ENCODE measurements at places on chromosomes 3 and 15.

DNA sequence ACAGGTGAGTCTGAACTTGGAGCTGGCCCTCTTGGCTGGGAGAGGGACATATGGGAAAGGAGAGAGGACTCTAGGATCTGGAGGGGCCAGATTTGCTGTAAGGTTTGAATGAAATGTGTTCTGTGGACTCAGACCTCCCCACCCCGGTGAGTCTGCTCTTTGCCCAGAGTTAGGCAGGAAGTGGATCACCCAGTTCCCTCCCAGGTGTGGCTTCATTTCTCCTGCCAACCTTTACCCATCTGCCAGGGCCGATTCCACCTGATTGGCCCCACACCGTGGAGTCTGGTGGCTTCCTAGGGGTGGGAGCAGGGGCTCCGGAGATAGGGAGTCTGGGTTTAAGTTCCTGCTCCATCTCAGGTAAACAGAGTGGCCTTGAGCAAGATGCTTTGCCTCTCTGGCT, 25.5 kb downstream of the CD276 start:
- DNase-seq = no peak

DNA sequence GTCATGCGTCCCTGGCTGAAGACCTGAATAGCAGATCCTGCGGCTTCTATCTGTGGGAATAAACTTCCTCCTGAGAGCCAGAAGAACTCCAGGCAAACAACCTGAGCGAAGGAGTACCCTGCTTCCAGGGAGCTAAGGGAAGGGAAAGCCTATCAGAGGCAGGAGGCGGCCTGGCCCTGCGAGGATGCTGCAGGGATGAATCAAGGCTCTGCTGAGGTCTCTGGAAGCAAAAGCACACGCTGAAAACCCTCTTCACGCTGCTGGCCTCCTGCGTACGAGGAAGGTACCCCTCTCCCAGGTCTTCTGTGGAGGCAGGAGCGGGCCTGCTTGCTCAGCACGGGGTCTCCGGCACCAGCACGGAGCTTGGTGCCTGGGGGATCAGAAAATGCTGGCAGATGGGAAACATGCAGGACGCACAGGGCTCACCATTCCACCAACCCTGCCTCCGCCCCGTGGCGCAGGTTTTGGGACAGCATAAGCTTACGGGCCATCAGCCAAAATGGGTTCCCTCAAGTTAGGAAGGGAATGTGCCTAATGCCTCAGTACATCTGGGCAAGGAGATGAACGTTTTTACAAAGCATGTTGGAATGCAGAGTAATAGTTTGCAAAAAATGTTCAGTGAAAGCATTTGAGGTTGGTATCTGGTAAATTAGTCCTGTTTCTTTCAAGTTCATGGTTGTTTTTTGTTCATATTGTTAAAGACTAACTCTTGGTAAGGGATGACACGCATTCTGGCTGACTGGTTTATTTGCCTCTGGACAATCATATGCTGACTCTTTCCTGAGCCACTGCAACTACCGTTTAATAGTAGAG, 72.3 kb downstream of the CHSY1 start:
- DNase-seq = no peak

DNA sequence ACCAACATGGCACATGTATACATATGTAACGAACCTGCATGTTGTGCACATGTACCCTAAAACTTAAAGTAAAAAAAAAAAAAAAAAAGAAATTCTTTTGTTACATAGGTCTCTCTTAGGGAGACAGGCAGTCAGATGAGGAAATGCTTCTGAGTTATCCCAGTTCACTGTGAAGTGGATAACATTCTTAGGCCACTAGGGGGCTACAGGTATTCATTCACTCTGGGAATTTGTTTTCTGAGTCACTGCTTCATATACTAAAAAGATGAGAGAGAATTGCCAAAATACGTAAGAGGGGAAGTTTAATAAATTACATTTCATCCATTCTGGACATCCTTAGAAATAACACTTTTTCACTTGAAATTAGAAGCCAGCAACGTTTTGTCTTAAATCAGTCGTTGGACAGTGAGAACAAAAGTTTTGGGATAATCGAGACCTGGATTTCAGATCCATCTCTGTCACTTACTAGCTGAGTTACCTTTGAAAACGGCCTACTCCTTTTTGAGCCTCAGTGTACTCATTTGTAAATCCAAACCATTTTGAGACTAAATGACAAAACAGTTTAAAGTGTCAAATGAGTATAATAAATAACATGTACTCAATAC, 738.4 kb upstream of the ALCAM start:
- no peak for DNase-seq

GRCh38 chr3:125191256-125191655, 21.3 kb downstream of the SLC12A8 start:
- DNase-seq = no peak

- DNase-seq = no peak
These were observed 365.3 kb upstream of the KCNMB2 start for GRCh38 chr3:178170698-178171535.

- no peak for DNase-seq
These were observed 457.1 kb downstream of the SQOR start for GRCh38 chr15:46091860-46092450.

GRCh38 chr3:165683947-165684346, 153.3 kb downstream of the BCHE start:
- no peak for DNase-seq

DNA sequence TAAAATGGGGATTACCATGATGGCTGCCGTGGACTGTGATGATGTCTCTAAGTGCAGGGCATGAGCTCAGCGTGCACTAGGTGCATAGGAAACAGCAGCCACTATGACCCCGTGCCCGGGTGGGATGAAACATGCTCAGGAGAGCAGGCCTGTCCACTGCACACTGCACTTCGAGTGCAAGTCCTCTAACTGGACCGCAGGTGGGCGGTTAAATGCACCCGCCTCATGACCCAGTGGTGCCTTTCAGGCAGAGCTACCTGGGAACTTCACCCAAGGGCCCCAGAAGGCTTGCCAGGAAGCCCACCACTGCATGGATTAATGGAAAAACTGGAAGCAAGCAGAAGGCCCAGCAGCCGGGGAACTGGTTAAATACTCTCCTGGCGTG, 34.0 kb downstream of the PRKCD start:
- no peak for DNase-seq

DNA sequence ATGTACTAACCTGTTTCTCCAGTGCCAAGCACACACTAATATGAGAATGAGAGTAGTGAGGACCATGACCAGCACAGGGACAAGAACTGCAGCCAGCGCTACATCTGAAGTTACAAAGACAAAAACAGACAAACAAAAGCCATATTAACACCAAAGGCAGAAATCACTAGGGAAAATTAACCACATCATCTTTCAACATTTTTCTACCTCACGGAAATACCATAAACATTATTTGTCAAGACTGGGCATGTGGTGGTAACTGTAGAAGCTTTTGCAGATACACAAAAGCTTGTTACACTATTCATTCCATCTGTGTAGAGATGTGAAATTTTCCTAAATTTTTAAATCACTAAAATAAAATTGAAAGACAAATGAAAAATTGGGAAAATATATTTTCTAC, 44.9 kb downstream of the ST3GAL6 start:
- no peak for DNase-seq

DNA sequence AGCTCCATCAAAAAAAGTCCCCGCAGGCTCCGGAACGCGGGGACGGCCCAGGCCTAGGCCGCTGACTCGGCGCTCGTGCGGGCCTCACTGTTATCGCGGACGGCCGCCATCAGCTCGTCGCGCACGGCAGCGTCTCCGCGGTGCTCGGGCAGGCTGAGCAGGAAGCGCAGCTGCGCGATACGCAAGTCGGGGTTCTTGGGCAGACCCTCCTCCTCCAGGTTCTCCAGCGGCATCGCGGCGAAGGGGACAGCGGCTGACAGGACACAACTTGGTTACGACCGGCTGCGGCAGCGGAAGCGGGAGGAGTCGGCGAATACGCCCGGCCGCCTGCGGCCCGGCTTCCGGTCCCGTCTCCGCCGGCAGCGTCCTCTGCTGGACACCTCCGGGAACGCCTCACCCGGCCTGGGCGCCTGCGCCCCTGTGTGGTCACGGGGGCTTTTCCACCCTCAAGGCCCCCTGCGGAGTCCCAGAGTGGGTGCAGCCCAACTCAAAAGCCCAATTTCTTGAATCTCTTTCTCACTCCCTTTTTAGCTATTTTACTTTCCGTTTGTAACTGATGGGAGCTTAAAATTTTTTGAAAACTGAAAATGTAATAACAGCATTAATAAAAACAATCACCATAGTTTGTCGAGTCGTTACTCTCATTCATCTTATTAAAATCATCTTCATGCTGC, at the start of gene PSMD6:
Gene PSMD6, minus strand, starts transcription at position 308 of the 674 bp plus-strand sequence. Its CDS starts 75 bp downstream, at position 233.
- DNase-seq = peak; percentile 95

- DNase-seq = no peak
These were observed at the start of gene DGKG for GRCh38 chr3:186361762-186362536. DGKG (minus strand) TSS chr3:186362234; CDS start chr3:186320459, 41,775 bp downstream.

DNA sequence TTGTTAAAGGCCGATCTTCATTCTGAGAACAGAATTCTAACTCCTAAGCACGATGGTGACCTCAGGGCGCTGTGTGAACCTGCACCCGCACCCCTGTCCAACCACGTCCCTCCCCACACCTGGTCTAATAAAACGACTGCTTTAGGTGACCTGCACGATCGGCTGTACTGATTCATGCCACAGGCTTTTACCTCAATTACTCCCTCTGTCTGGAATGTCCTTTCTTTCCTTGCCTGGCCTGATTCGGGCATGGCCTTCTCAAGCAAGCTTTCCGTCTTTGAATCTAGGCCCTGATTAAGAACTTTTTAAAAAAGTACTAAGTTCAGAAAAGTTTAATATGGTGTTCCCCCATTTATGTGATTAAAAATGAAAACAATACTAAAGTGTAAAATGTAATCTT, 842 bp upstream of the U2SURP start:
- no peak for DNase-seq

DNA sequence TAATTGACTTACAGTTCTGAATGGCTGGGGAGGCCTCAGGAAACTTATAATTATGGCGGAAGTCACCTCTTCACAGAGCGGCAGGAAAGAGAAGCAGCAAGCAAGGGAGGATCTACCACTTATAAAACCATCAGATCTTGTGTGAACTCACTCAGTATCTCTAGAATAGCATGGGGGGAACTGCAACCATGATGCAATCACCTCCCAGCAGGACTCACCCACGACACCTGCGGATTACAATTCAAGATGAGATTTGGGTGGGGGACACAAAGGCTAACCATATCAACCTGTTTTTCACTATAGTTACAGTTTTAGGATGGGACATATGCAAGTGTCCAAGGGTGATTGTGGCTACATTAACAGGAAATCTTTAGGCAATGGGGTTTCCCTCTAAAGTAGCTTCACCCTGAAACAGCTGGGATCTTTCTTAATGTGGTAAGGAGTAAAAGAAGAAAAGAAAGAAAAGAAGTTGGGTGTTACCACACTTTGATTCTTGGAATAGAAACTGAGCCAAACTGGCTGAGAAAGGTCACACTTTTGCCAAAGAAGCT, 453.8 kb downstream of the OTOL1 start:
- DNase-seq = no peak

- DNase-seq = no peak
These were observed 39.8 kb downstream of the NR1D2 start for GRCh38 chr3:23984934-23985333.

DNA sequence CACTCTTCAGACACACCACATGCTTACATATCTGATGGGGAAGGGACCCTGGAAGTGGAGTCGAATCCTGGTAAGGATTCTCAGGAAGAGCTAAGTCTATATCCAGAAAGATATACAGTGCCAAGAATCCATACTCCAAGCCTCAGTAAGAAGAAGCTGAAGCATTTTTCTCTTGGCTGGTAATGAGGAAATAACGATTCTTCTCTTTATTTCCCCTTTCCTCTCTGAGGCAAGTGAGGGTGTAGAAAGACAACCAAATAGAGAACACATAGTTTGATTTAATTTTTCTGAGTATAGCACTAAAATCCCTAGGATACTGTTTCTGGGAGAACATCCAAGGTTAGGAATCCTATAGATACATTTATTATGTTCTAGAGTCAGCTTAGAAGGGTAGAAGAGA, 857.3 kb downstream of the TUSC7 start:
- no peak for DNase-seq

- DNase-seq = no peak
These were observed 6.1 kb upstream of the LEKR1 start for GRCh38 chr3:156819842-156820691.

GRCh38 chr15:72163719-72164118, 33.9 kb downstream of the GRAMD2A start:
- DNase-seq = no peak

- DNase-seq = no peak
These were observed 238.7 kb upstream of the P2RY1 start for GRCh38 chr3:152595975-152596821.

DNA sequence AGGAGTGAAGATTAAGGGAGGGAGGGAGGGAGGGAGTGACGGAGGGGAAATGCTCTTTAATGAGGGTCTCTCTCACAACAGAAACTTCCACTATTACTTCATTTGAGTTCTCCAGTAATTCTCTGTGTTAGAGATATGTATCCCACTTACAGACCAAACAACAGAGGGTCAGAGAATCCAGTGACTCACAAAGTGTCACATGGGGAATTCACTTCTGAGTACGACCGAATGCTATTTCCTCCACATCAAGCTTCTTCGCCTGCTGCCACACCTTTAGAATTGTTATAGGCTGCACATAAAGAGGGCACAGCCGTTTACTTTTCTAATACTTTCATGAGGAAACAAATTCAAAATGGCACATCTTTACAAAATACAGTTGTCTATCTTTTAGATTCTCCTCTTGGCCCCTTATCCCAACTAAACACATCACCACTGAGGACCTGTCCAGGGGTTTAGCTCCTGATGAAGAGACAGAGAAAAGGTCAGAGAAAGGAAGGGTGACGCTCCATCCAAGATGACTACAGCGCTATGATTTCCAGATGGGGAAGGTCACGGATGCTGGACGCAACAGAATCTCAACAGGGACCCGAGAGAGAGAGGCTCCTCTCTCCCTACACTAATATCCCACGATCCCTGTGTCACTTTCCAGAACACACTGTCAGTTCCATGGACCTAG, 119.0 kb downstream of the XXYLT1 start:
- no peak for DNase-seq

GRCh38 chr15:82950295-82950694, 2.2 kb downstream of the HOMER2 start:
- DNase-seq = no peak

DNA sequence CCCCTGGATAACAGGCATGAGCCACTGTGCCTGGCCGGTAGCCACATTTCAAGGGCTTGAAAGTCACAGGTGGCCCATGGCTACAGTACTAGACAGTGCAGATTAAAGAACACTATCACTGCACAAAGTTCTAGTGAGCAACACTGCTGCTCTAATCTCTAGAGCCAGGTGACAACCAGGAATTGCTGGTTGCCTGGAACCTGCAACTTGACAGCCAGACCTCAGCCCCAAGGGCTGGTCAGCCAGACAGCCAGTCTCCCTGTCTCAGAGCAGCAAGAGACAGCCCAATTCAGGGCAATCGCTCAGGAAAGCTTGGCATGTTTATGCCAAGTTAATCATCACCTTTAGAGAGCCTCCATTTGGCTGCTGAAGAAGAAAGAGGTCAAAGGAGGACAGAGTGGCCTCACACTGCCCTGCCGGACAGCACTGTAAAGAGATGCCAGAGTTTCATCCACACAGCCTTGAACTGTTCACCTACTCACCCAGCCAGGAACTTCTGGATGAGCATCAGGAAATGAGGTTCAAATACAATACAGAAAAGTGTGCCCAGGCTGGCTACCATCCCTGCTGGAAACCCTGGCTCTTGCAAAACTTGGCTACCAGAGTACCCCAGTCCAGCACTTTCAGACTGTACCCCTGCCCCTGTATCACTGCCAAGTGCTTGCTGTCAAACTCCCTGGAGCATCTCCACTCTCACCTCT, 6.0 kb downstream of the CCDC12 start:
- no peak for DNase-seq

Measured in T-helper 9 cell (primary cell).